ENCODE measurements at places on chromosomes 3 and 15. TPM values are rescaled to one million over a fixed set of nuclear protein-coding genes. Genes with fewer than 3 reads are reported as not detected.
A peak's percentile ranks its signal among the peaks of the same experiment; 100 is the strongest.

GRCh38 chr15:42191610-42192346, 16.3 kb downstream of the VPS39 start:
- peaks cover 40% of the 10 kb centered on the region for H3K4me1 ChIP-seq
- H3K27me3 ChIP-seq: no peaks in the 10 kb centered on the region
- DNase-seq: no peak
- no peak overlapping the region for H3K4me3 ChIP-seq

Gene NPAP1
- total RNA-seq: not detected

GRCh38 chr3:79809106-79809505, 41.3 kb upstream of the ROBO1 start:
- H3K36me3 ChIP-seq: no peaks in the 10 kb centered on the region
- H3K4me1 ChIP-seq: no peaks in the 10 kb centered on the region
- no peak overlapping the region for H3K4me3 ChIP-seq
- H3K27me3 ChIP-seq: no peaks in the 10 kb centered on the region

DNA sequence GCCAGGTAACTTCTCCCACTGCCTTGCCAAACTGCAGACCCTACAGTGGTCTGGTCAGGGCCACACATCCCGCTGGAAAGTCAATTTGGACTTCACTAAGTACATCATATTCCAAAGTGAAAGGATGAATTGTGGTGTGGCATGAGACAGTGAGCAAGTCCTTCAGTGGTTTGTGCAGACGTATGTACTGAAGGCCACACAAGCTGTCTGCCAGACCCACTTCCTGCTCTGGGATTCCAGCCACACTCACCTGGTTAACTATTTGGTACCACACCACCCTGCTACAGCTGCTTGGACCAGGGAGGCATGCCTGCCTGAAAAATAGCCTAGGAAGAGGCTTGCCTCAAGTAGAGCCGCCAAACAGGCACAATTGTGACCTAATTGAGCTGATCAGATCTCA, 94.1 kb upstream of the STRIT1 start:
- peaks cover 8% of the 10 kb centered on the region for H3K27me3 ChIP-seq
- no peak overlapping the region for H3K27ac ChIP-seq
- no peak for DNase-seq

Gene HTR3E
- not detected for total RNA-seq

DNA sequence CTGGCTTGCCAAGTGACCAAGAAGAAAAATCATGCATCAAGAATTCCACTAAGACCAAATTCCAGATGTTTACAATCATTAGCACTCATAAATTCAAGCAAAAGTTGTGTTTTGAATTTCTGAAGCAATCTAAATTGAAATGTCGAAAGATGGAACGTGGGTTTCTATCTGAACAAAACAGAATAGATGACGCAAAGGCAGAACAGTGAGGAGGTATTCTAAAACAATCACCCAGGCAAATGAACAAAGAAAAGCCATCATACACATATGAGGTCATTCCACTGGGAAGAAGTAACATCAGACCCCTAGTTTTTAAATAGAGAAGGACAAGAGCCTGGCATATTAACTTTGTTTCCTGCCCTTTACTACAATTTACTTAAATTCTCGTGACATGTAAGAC, 58.0 kb downstream of the MCF2L2 start:
- H3K27ac ChIP-seq: peak overlapping the region; percentile 38
- no peaks in the 10 kb centered on the region for H3K27me3 ChIP-seq
- H3K4me3 ChIP-seq: no peak overlapping the region
- H3K36me3 ChIP-seq: peaks cover 11% of the 10 kb centered on the region
- peaks cover 27% of the 10 kb centered on the region for H3K4me1 ChIP-seq

GRCh38 chr3:194740859-194741491, 55.3 kb downstream of the FAM43A start:
- no peaks in the 10 kb centered on the region for H3K36me3 ChIP-seq
- H3K27ac ChIP-seq: no peak overlapping the region
- peaks cover 26% of the 10 kb centered on the region for H3K27me3 ChIP-seq
- no peak overlapping the region for H3K4me3 ChIP-seq
- DNase-seq: no peak

- no peak for DNase-seq
- no peaks in the 10 kb centered on the region for H3K4me1 ChIP-seq
- no peak overlapping the region for H3K27ac ChIP-seq
Measured at GRCh38 chr15:90945091-90945490, 9.6 kb upstream of the RCCD1 start.

DNA sequence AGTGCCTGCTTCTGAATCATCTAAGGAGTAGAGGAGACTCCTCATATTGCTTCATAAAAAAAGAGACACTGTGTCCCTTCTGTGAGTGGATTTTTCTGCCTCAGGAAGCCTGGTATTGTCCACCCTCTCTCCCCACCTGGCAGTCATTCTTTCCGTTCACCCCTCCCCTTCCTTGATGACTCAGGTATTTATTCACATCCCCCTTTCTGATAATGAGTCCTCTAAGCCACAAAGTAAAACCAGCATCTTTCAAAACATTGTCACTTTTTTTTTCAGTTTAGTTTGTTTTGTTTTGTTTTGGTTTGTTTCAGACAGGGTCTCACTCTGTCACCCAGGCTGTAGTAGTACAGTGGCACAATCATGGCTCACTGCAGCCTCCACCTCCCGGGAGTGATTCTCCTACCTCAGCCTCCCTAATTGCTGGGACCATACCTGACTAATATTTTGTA, 65.2 kb upstream of the UBE2E1 start:
- peak; percentile 13 for DNase-seq
- no peaks in the 10 kb centered on the region for H3K36me3 ChIP-seq
- peaks cover 12% of the 10 kb centered on the region for H3K4me1 ChIP-seq
- no peak overlapping the region for H3K4me3 ChIP-seq
- peaks cover 22% of the 10 kb centered on the region for H3K27me3 ChIP-seq
- H3K27ac ChIP-seq: peak overlapping the region; percentile 9

- no peaks in the 10 kb centered on the region for H3K36me3 ChIP-seq
- H3K4me3 ChIP-seq: no peak overlapping the region
- DNase-seq: no peak
Measured at GRCh38 chr15:101600035-101600434, 52.1 kb downstream of the TM2D3 start.

DNA sequence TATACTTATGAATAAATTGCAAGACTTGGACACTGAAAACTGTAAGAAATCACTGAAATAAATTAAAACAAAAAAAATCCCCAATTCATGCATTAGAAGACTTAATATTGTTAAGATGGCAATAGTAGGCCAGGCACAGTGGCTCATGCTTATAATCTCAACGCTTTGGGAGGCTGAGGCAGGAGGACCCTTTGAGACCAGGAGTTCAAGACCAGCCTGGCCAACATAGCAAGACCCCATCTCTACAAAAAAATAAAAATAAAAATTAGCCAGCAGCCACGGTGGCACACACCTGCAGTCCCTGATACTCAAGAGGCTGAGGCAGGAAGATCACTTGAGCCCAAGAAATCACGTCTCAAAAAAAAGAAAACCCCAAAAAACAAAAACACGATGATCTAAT, 35.8 kb downstream of the CPEB1 start:
- no peaks in the 10 kb centered on the region for H3K4me1 ChIP-seq
- H3K27me3 ChIP-seq: peaks cover 9% of the 10 kb centered on the region
- no peak overlapping the region for H3K4me3 ChIP-seq
- H3K27ac ChIP-seq: no peak overlapping the region

Gene MYL3
- total RNA-seq: not detected

Gene ANKRD34C
- total RNA-seq: not detected

DNA sequence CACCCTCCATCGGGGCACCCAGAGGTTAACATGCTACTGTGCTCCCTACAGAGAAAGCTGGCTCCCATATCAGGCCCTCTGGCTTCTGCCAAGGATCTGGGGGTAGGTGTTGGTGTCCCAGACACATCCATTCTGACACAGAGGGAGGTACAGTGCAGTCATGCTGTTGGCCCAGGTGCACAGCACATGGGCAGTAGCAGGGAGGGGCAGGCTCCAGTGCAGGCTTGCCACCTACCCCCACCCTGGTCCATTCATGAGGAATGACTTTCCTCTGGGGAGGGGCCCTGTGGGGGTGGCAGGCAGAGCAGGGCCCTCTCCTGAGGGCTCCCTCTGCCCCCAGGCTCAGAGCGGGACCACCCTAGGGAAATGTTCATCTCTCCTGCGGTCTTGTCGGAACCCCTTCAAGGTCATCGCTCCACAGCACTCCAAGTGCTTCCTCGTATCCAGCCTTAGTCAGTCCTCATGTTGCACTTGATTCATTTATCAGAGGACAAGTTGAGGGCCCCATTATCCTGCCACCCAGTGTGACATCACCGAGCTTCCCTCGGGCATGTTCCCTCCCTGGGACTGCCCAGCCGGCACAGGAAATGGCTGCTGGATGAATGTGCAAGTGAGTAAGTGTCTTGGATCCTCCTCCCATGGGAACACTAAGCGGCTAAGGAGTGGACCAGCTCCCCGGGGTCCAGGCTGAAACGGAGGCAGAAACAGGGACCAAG, 10.0 kb downstream of the DUSP7 start:
- peaks cover 25% of the 10 kb centered on the region for H3K36me3 ChIP-seq
- peaks cover 2% of the 10 kb centered on the region for H3K27me3 ChIP-seq
- no peak overlapping the region for H3K4me3 ChIP-seq
- no peaks in the 10 kb centered on the region for H3K4me1 ChIP-seq
- no peak for DNase-seq

GRCh38 chr15:64157599-64158125, 5.2 kb downstream of the PPIB start:
- H3K27ac ChIP-seq: no peak overlapping the region
- peaks cover 68% of the 10 kb centered on the region for H3K36me3 ChIP-seq
- peaks cover 31% of the 10 kb centered on the region for H3K4me1 ChIP-seq
- no peak overlapping the region for H3K4me3 ChIP-seq
- DNase-seq: no peak

GRCh38 chr3:77602722-77603121, 562.8 kb downstream of the ROBO2 start:
- no peak for DNase-seq
- H3K36me3 ChIP-seq: no peaks in the 10 kb centered on the region
- H3K4me3 ChIP-seq: no peak overlapping the region
- no peaks in the 10 kb centered on the region for H3K27me3 ChIP-seq
- no peaks in the 10 kb centered on the region for H3K4me1 ChIP-seq
- H3K27ac ChIP-seq: no peak overlapping the region

Gene CCR8
- 12.2 TPM for total RNA-seq

Gene SNX22
- 0.98 TPM for total RNA-seq

GRCh38 chr15:74722591-74722990, 2.7 kb downstream of the CYP1A1 start:
- peaks cover 13% of the 10 kb centered on the region for H3K27me3 ChIP-seq
- no peak overlapping the region for H3K27ac ChIP-seq
- peaks cover 9% of the 10 kb centered on the region for H3K4me1 ChIP-seq

DNA sequence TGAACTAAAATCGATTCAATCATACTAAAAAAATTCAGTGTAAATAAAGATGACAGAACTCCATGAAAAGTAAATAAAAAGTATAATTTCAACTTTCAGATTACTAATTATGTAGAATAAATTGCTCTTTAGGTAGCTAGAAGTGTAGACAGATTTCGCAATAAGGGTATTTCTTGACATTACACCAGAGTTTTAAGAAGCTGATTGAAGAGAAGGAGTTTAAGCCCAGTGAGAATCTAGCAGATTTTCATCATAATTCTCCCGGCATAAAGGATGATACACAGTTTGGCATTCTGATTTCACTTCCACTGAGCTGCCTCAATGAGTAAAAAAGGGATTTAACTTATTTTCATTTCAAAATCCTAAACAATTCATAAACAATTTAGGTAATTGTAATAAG, 259.2 kb downstream of the NEK10 start:
- H3K4me3 ChIP-seq: no peak overlapping the region
- DNase-seq: no peak
- H3K4me1 ChIP-seq: no peaks in the 10 kb centered on the region
- H3K27me3 ChIP-seq: no peaks in the 10 kb centered on the region
- H3K36me3 ChIP-seq: no peaks in the 10 kb centered on the region
- no peak overlapping the region for H3K27ac ChIP-seq

GRCh38 chr3:65878831-65879230, 159.9 kb downstream of the MAGI1 start:
- no peaks in the 10 kb centered on the region for H3K4me1 ChIP-seq
- H3K27me3 ChIP-seq: peaks cover 2% of the 10 kb centered on the region
- no peaks in the 10 kb centered on the region for H3K36me3 ChIP-seq
- no peak overlapping the region for H3K4me3 ChIP-seq
- no peak overlapping the region for H3K27ac ChIP-seq

DNA sequence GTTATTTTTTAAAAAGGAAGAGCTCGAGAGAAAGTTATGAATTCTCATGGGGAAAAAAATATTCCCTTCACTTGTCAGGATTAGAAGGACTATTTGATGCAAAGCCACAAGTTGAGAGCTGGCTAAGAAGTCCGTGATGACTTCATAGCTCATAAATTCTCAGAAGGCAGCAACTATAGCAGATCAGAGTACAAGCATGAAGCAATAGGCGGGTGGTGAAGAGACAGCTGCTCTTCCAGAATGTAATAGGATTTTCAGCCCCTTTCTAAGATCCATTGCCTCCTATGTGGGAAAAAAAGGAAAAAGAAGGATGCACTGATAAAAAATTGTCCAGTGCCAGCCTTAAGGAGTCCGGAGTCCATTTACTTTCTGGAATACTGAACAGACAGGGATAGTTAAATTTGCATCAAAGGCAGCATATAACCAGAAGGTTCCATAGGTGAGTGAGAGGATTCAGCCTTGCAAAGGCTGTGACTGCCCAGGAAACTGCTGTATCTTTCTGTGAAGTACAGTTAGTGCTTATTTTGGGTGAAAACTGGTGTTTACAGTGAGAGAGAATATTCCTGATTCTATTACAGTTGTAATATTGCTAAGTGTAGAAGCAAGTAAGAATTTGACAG, 929.5 kb upstream of the ALCAM start:
- H3K27ac ChIP-seq: no peak overlapping the region
- no peaks in the 10 kb centered on the region for H3K4me1 ChIP-seq
- H3K27me3 ChIP-seq: no peaks in the 10 kb centered on the region
- H3K4me3 ChIP-seq: no peak overlapping the region
- DNase-seq: no peak
- no peaks in the 10 kb centered on the region for H3K36me3 ChIP-seq

DNA sequence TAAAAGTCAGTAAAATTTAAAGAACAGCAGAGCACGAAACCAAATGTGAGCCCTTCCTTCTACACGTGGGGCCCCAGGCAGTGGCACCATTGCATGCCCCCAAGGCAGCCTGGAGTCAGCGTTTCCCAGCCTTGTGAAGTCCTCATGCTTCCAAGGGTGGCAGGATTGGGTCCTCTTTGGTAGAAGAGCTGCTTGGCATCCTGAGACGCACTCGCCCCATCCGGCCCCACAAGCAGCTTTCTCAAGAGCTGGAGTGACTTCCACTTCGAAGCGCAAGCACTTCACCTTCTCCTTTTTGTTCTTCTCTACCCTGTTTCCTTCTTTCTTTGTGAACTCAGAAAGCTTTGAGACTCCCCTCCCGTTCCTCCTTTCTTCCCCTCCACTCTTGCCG, 34.7 kb downstream of the ZNF710 start:
- H3K27me3 ChIP-seq: no peaks in the 10 kb centered on the region
- no peak for DNase-seq
- H3K4me3 ChIP-seq: no peak overlapping the region
- peaks cover 79% of the 10 kb centered on the region for H3K4me1 ChIP-seq
- peaks cover 11% of the 10 kb centered on the region for H3K36me3 ChIP-seq
- peak overlapping the region; percentile 90 for H3K27ac ChIP-seq

GRCh38 chr3:2823031-2823430, 287.1 kb downstream of the IL5RA start:
- no peaks in the 10 kb centered on the region for H3K36me3 ChIP-seq
- no peak for DNase-seq
- H3K4me3 ChIP-seq: no peak overlapping the region

- H3K27ac ChIP-seq: no peak overlapping the region
- no peak for DNase-seq
- no peaks in the 10 kb centered on the region for H3K27me3 ChIP-seq
- H3K36me3 ChIP-seq: no peaks in the 10 kb centered on the region
Measured at GRCh38 chr3:168040607-168041208, 55.0 kb downstream of the GOLIM4 start.

Gene SYNPR
- not detected for total RNA-seq

GRCh38 chr3:188196232-188196990, 42.5 kb downstream of the LPP start:
- H3K27ac ChIP-seq: no peak overlapping the region

Gene ZMYND10
- 1.8 TPM for total RNA-seq

All from activated T-helper 2 cell treated with anti-CD3 and anti-CD28 coated beads, Interferon-gamma antibody, Interleukin-2, Interleukin-4, amounts not matched to agents 10 μg/mL and 5 μg/mL and 100 μg/mL, durations not matched to agents 14 hours and 24 hours and 36 hours (primary cell).